Stimulated activated naive CD4-positive, alpha-beta T cell (primary cell): ENCODE measurements at places on chromosomes 3 and 15.

GRCh38 chr15:59349680-59350420, 22.8 kb downstream of the MYO1E start:
- DNase-seq: no peak

DNA sequence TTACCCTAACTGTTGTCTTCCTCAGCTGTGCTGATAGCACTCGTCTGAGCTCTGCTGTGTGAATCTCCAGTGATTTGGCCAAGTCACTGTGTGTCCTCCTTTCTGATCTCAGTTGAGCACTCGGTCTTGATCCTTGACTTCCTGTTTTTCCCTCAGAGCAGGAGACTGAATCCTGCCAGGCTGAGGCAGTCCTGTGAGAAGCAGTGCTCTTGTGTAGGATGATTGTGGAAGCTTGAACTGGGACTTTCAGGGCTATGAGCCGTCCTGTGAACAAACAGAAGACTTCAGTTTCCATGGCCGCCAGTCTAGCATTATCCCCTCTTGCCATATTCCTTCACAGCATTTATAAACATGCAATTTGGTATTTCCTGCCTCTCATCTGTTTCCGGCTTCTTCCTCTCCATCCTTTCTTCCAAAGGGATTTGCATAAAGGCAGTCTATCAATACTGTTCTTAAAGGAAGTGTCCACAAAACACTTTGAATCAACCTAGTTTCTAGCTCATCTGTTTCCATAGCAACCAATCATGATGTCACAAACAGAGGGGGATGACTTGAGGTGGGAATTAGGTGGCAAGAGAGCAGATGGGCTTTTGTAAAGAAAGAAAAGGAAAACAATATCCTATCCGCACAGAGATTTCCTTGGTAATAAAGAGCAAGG, 237.2 kb downstream of the AGBL1 start:
- no peak for DNase-seq

DNA sequence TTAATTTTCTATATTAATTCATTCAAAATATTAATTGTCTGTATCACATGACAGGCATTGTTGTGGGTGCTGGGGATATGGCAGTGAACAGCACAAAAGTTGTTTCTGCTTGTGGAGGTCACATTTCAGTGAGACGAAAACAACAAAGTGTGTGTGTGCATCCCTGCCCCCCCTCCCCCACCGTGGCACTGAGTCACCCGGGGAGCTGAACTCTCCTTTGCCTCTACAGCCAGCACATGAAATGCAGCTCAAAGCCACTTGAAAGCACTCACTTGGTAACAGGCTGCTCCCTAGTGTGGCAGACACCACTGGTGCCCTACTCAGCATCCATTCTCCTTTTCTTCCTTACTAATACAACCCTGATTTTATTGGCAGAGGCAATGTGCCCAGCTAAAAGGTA, 16.9 kb upstream of the SCAMP5 start:
- no peak for DNase-seq

GRCh38 chr3:24734019-24734418, 239.4 kb upstream of the THRB start:
- DNase-seq: no peak

DNA sequence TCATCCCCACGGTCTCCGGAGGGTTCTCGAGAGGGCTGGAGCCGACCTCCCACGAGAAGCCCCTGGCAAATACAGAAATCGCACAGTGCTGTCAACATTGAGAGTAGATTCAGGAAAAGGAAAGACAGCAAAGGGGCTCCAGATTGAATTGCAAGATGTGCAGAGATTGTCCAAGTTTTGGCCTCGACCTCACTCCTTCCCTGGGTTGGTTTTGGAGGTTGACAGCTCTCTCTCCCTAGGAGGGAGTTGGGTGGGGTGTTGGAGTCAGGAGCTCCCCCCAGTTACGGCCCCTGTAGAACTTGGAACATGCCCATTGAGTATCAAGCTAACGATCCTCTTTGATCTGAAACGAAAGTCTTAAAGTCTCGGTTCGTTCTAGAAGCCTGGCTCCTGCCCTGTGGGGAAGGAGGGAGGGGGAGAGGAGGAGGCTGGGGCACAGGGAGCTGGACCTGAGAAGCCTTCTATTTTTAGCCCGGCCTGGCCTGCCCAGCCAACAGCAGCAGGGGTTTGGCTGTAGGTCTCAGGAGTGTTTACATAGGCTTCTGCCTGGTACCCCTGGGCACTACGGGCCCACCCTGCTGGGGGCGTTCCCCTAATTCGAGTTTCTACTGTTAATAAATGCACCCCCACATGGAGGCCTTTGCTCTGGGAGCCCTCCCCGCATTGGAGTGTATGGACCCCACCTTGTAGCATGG, 672 bp upstream of the KY start:
- no peak for DNase-seq

GRCh38 chr3:26915208-26915607, 292.6 kb downstream of the LRRC3B start:
- DNase-seq: no peak

GRCh38 chr3:133248389-133248788, 151.5 kb upstream of the BFSP2 start:
- DNase-seq: no peak

- DNase-seq: no peak
Observed at GRCh38 chr3:21043139-21043538, 707.9 kb downstream of the ZNF385D start.

DNA sequence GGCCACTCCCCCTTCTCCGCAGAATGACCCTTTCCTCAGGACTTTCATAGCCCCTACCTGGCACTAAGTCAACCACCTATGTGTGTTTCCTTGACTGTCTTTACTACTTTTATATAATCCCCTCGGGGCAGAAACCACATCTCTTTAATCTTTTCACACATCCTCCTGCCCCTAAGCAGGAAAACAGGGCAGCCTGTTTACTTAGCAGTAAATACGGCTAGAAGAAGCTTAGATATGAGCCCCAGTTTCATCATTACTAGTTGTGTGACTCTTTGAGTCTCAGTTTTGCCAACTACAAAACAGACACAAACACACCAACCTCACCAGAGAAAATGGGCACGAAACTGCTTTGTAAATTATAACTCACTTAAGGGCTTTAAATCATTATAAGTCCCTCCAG, 98.3 kb downstream of the CYP19A1 start:
- no peak for DNase-seq

GRCh38 chr3:101548527-101549105, 13.1 kb upstream of the TRMT10C start:
- DNase-seq: no peak

- no peak for DNase-seq
Observed at GRCh38 chr15:48522123-48522522, 123.4 kb downstream of the FBN1 start.
